Right cardiac atrium (tissue), 5 donors: ENCODE measurements at places on chromosomes 4 and X.

- no peak for DNase-seq
Measured at GRCh38 chr4:33381816-33382215, 2661.6 kb downstream of the PCDH7 start.

DNA sequence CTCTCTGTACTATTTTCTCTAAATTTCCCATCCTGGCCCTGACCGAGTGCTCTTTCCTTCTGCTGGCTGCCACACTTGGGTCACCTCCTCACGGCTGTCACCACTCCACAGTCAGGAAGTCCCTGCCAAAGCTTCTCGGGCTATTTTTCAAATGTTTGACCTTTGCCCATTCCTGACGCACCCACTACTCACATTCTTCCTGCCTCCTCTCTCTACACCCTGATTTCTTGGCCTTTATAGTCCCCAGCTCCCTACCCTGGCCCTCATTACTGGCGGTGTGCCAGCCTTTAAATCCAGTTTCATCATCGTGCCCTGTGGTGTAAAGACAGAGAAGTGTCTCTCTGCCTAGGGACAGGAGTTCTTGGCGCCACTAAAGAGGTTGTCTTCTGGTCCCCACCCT, 46.4 kb upstream of the GATB start:
- DNase-seq = peak; percentile 79

DNA sequence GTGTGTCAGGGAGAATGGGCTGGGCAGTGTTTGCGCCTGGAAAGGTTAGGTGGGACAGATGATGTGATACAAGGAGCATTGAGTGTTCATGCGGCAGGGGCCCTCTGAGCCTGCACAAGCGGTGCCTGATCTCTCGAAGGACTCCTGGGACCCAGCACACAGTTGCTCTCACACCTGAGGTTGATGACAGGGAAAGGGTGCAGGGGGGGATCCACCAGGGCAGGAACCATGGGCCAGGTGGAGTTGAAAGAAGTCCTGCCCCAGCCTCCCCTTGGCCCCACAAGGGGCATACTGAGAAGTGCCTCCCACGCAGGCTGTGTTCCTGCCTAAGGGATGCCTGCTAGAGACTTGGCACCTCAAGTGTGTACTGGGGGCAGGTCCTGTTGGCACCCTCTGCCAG, 33.1 kb downstream of the TKTL1 start:
- DNase-seq = no peak

- DNase-seq = no peak
Measured at GRCh38 chr4:156781852-156782251, 189.7 kb downstream of the PDGFC start.

GRCh38 chr4:150145090-150145945, 67.1 kb downstream of the DCLK2 start:
- no peak for DNase-seq

DNA sequence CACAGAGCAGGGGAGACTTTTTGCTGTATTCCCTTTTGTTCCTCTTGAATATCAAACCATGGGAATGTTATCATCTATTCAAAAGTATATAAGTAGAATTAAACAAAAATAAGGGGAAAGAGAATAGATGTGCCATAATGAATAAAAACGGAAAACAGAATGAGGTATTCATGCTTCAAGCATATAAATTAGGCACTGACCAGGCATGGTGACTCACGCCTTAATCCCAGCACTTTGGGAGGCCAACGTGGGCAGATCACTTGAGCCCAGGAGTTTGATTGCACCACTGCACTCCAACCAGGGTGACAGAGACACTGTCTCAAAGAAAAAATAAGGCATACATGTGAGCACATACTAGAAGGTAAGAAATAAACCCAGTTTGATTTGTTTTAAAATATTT, 16.3 kb upstream of the NEUROG2 start:
- no peak for DNase-seq

DNA sequence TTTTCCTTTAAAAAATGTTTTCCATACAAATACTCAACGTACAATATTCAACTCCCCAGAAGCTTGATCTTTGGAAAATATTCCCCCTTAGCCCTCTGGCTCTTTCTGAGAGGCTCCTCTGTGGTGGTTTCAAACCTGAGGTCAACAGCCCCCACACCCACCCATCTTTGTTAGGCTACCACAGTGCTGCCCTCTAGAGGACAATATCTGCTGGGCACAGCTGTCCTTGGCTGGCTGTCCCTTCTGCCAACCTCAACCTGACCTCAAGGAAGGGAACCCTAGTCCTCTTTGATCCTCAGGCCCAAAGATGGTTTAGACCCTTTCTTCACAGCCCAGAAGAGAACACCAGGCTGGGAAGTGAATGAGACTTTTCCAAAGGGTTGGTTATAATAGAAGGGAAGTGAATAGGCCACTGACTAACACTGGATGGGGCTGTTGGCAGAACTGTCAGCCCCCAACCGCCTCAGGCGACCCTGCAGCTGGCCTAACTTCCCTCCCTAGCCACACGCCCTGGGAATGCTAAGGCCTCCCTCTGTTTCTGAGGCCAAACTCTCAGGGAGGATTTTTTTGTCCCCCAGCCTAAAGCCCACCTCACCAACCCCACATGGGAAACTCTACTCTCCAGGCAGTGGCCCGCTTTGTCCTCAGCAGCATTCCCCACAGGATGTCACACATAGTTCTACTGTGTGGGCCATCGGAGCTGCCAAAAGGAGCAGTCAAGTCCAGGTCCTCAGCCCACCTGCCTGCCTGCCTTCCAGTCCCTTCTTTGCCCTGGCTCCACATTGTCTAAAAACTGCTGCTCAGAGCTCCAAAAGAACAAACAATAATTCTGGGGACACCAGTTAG, 34.3 kb downstream of the NYX start:
- DNase-seq = no peak

GRCh38 chr4:36385951-36386571, 104.6 kb downstream of the DTHD1 start:
- no peak for DNase-seq

GRCh38 chrX:39869846-39870601, 227.7 kb downstream of the BCOR start:
- no peak for DNase-seq

GRCh38 chrX:57906790-57907189, 3.5 kb downstream of the ZXDA start:
- DNase-seq = no peak

- DNase-seq = no peak
Measured at GRCh38 chr4:2888886-2889285, 45.2 kb downstream of the ADD1 start.

DNA sequence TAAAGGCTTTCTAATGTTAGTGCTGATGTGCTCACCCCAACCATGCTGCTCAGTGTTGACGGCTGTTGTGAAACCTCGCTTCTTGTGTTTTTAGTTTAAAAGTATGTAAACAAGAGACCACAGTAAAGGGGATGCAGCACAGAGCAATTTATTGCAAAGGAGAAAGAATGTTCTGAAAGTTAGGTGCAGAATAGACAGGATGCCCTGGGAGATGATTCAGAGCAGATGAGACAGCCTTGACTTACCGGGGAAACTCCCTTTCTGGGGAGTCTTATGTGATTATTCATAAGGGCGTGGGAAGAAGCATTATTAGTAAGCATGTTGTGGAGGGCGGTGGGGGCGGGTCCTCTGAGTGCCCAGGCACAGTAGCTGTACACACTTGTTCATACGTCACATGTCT, 47.7 kb downstream of the EVC start:
- DNase-seq = no peak

DNA sequence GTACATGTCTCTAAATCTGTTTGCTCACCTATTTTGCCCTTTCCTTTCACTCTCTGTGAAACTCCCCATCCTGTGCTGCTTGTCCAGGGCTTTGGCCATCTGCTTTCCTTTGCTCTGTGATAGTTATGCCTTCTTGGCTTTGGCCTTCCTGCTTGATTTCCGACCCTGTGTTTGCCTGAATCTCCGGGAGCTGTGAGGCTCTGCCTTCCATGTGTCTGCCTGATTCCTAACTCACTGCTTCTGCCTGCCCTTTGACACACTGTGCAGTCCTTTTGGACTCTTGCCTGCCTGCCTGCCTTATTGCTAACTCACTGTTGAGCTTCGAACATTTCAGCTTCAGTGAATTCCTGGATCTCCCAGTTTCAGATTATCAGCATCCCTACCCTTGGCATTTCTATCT, 143.1 kb downstream of the C4orf33 start:
- no peak for DNase-seq

- DNase-seq = no peak
Measured at GRCh38 chrX:111010111-111010510, 85.9 kb upstream of the PAK3 start.

GRCh38 chr4:38119668-38120385, 159.6 kb downstream of the PTTG2 start:
- peak; percentile 39 for DNase-seq

DNA sequence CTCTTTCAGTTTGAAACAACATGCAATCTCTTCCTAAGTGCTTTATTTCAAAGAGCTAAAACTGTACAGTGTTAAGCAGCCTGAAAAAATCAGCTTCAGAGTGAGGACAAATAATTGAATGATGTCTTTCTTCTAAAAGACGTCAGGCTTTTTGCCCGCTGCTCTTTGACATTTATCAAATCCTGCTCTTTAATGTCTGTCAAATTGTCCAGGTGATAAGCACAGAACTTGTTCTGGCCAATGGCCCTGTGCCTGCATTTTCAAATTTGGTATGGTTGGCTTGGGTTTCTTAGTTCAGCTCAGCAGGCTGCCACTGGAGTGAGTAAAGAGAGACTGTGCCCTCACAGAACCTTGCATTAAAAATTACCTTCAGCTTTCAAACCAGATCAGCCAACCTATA, 712.9 kb upstream of the LCORL start:
- DNase-seq = no peak

- DNase-seq = no peak
Measured at GRCh38 chr4:6951880-6952381, 42.3 kb downstream of the TBC1D14 start.

DNA sequence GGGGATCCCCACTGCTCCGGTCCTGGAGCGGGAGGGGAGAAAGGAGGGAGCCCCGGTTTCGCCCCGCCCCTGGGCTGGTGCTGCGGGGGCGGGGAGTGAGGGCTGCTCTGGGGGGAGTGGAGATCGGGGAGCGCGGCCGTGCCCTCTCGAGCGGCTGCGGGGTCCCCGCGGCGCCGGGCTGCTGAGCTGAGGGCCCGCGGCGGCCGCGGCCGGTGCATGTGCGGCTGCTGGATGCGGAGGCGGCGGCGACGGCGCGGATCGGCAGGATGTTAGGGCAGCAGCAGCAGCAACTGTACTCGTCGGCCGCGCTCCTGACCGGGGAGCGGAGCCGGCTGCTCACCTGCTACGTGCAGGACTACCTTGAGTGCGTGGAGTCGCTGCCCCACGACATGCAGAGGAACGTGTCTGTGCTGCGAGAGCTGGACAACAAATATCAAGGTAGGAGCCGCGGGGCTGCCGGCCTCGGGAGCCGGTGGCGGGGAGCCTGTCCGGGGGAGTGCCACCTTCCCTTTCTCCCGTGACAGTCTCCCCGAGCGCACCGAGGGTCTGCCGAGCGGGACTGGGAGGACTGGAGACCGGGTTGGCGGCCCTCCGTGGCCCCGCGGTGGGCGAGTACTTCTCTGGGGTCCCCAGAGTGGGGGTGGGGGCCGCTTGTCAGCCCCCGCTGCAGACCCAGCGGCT, at the start of gene ING2:
TSS of gene ING2 (plus strand) at position 129 of the 681 bp plus-strand sequence. CDS start at position 267, 138 bp downstream.
- no peak for DNase-seq

- DNase-seq = no peak
Measured at GRCh38 chrX:6131287-6131686, 97.4 kb downstream of the NLGN4X start.

GRCh38 chrX:85611926-85612325, 232.5 kb upstream of the POF1B start:
- no peak for DNase-seq

GRCh38 chr4:1237981-1238675, 10.8 kb downstream of the CTBP1 start:
- peak; percentile 53 for DNase-seq

DNA sequence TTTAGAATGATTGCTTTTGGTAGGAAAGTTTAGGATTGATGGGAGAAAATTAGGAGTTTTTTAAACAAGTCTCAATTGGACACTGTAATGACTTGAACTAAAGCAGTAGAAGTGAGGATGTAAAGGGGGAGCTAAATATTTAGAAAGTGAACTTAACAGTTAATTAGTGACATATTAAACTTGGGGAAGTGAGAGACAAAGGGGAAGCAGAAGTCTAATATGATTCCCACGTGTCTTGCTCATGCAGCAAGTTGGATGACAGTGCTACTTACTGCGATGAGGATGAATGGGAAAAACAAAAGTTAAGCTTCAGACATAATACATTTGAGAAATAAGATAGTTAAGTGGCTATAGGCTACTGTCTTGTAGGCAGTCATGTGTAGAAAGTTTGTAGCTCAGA, 110.4 kb downstream of the RPA4 start:
- DNase-seq = no peak

DNA sequence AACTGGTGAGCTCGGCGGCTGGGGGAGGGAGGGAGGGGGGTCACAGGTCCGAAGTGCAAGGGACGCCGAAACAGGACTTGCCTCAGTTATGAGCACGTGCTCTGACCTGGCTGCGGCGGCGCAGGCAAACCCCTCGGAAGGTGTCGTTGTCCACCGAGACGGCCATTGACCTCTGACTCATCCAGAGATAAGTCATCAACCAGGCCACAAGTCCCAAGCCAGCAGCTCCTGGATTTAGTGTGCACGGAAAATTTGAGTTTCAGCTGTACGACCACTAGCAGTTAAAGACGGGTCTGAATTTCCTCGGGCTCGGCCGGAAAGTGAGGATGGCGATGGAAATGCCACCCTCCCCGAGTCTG, 674 bp downstream of the SH3D19 start:
- peak; percentile 67 for DNase-seq

DNA sequence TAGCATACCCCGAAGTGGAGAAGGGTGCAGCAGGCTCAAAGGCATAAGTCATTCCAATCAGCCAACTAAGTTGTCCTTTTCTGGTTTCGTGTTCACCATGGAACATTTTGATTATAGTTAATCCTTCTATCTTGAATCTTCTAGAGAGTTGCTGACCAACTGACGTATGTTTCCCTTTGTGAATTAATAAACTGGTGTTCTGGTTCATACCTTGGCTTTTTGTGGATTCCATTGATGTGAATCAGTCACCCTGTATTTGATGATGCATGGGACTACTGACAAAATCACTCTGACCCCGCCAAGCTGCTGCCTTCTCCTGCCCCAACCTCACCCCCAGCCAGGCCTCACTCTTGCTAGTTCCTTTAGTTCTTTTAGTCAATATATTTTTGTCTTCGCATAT, 32.7 kb downstream of the F9 start:
- DNase-seq = no peak

- DNase-seq = no peak
Measured at GRCh38 chr4:73011629-73011985, 57.9 kb downstream of the COX18 start.

DNA sequence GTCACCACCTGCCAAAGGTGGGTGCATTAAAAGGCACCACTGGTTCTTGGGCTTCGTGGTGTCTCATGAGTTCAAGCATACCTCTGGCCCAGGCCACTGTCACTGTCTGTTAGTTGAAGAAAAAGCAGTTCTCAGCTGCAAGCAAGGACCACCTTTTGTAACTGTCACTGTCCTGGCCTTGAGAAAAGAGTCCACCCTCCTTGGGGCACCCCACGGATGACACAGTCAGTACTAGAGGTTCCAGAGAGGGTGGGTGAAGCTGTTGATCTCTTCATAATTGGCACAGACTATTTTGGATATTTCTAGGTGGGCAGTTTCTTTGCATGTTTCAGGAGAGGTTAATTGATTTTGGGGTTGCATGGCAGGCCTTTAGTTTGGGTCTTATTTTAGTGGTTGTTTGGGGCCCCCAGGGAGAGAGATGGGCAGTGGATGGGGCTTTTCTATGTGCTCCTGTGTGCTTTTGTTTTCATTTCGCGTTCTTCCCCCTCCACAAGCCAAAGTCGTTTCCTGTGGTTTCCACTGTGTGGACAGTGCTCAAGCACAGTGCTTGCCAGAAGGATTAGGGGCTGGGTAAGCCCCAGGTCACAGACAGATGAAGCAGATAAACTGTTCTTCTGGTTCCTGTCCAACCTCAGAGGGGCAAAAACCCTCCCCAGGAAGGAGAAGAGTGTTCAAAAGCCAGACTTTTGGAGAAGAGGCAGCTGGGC, 156.2 kb upstream of the PPP1R2C start:
- no peak for DNase-seq
